Trophoblast cell (in vitro differentiated cells and primary cell): ENCODE measurements at places on chromosomes 11 and 22.

DNA sequence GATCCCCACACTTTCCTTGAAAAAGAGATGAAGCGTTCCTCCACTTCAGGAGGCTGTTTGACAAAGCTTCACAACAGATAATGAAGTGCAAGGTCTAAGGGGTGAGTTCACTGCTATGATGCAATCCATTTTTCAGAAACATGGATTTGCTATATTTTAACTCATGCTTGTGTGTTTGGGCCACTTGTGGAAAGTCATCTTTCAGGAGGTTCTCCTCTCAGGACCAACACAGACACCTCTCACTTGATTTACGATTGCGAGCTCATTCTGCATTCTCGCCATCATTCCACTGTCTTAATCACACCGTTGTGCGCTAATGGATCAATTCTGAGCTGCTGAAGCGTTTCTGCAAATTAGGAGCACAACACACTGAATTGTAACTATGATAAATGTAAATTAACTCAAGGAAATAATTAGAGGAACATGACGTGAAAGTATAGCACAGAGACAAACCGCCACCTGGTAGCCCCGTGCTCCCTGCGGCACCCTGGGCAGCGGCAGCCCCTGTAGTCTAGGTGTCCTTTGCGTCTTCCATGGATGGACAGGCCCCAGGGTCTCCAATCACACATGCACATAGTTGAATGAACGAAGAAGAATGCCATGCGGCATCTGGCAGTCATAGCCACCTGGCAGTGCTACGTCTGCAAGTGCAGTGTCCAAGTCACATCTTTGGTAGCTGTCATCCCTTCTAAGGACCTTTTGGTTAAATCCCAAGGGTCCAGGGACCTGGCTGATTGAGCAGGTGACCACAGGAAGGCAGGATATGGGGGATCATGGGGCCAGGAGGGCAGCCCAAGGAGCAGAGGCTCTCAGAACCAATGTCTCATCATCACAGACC lies 28.1 kb upstream of the RTL6 start:
- H3K4me3 ChIP-seq: no peak overlapping the region
- H3K4me1 ChIP-seq: no peaks in the 10 kb centered on the region
- no peak for DNase-seq
- H3K27ac ChIP-seq: no peak overlapping the region

GRCh38 chr22:29259253-29259899 lies 8.4 kb downstream of the RHBDD3 start:
- H3K4me3 ChIP-seq: no peak overlapping the region
- DNase-seq: no peak
- H3K36me3 ChIP-seq: peaks cover 28% of the 10 kb centered on the region

DNA sequence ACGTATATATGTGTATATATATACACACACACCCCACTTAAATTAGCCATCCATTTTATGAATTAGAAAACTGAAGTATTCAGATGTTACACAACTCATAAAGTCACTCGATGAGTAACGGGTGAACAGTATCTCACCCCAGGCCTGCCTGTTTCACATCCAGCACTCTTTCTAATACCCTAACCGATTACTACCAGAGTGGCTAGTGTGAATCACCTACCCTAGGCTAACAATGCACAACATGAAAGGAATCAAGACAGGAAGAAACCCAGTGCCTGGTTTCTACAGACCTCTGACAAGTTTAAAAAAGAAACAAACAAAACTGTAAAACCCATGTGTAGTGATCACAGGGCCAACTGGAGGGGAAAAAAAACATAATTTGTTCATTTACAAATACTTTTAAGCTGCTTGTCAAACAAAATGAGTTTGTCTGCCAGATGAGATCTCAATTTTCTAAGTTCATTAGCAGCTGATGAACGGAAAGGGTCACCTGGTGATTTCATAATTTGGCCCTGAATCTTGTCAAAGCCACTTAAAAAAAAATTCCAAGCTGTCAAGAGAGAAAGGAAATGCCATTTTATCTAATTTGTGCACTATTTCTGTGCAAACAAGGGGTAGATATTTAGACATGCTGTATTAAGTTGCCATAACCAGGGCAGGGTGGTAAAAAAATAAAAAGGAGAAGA lies 134.8 kb downstream of the LARGE1 start:
- no peak for DNase-seq
- H3K27ac ChIP-seq: peak overlapping the region; percentile 53
- H3K36me3 ChIP-seq: peaks cover 5% of the 10 kb centered on the region

DNA sequence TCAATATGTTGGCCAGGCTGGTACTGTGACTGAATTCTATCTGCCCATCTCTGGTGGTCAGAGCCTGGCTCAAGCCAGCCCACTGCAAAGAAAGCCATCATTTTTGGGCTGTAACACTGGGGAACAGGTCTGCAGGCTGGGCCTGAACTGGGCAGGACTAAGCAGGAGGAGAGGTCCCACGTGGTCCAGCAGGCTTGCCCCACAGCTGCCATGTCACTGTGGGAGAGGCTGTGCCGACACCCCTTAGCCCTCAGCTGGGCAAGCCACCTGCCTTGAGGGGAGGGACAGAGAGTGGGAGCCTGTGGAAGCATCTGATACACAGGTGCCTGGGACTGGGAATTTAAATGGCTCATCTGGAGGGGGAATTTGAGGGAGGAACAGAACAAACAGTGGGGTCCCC lies 66.7 kb upstream of the CLTCL1 start:
- no peak overlapping the region for H3K4me3 ChIP-seq
- peaks cover 71% of the 10 kb centered on the region for H3K36me3 ChIP-seq
- no peak for DNase-seq
- H3K4me1 ChIP-seq: peaks cover 15% of the 10 kb centered on the region

DNA sequence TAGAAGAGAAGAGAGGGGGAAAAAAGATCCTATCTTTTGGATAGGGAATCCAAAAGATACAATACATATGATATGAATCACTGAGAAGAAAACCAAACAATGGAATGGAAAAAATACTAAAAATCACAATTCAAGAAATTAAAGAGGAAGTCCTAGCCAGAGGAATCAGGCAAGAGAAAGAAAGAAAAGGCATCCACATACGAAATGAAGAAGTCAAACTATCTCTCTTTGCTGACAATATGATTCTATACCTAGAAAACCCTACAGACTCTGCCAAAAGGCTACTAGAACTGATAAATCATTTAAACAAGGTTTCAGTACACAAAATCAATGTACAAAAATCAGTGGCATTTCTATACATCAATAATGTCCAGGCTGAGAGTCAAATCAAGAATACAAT lies 91.4 kb downstream of the EFCAB6 start:
- H3K27ac ChIP-seq: no peak overlapping the region
- H3K4me1 ChIP-seq: no peaks in the 10 kb centered on the region
- H3K36me3 ChIP-seq: no peaks in the 10 kb centered on the region
- H3K27me3 ChIP-seq: no peaks in the 10 kb centered on the region
- no peak for DNase-seq

DNA sequence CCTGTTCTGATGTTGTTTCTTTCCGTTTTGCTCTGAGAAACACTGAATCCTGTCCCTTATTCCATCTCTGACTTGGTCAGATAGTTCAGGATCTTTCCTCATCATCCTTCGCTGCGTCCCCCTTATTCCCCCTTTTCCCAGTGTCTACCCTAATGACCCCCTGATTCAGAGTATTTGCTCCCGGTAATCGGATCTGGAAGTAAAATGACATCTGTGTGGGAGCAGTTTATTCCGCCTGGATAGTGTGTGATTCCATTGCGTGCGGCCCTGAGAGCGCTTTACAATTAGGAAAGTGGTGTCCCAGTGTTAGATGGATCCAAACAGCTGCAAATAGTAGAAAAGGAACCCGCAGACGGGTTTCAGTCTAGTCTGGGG lies 606 bp downstream of the DRG1 start:
- peaks cover 2% of the 10 kb centered on the region for H3K4me1 ChIP-seq
- DNase-seq: no peak
- H3K27ac ChIP-seq: no peak overlapping the region
- H3K27me3 ChIP-seq: no peaks in the 10 kb centered on the region

DNA sequence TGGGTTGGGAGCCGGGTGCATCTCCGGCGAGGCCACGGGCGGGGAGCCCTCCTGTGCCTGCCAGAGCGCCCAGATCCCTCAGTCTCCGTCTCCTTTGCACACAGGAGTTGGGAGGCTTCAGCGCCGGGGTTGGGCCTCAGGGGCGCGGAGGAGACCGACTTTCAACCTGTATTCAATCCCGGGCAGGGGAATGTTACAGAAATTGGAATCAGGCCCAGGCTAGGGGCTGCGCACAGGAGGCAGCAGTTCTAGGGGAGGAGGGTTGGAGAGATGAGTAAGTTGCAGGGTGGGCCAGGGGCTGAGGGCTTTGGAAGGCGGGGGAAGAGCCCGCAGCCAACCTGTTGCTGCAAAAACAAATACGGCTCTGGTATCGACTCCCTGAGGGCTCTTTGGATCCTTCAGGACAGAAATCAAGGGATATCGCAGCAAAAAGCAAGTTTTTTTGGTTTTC lies 640 bp upstream of the KCNA4 start:
- no peak for DNase-seq
- no peak overlapping the region for H3K27ac ChIP-seq
- no peaks in the 10 kb centered on the region for H3K36me3 ChIP-seq
- peaks cover 4% of the 10 kb centered on the region for H3K4me1 ChIP-seq

DNA sequence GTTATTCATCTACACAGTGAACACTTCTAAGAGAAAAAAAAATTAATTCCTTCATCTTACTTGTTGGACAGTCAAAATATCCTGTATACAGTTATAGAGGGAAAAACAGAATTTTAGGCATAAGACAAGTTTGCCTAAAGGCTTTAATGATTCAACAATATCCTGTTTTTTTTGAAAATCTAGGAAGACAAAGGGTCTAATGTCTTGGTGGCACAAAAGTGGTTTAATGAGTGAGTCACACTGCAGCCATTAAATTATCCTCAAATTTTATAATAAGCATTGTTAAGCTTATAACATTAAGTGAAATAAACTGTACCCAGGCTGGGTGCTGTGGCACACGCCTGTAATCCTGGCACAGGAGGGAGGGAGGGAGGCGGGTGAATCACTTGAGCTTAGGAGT lies 72.9 kb downstream of the GAB2 start:
- DNase-seq: no peak
- H3K4me3 ChIP-seq: no peak overlapping the region
- no peaks in the 10 kb centered on the region for H3K4me1 ChIP-seq
- no peaks in the 10 kb centered on the region for H3K27me3 ChIP-seq
- no peak overlapping the region for H3K27ac ChIP-seq
- no peaks in the 10 kb centered on the region for H3K36me3 ChIP-seq

GRCh38 chr11:70569996-70570692 lies 171.8 kb downstream of the CTTN start:
- no peaks in the 10 kb centered on the region for H3K36me3 ChIP-seq
- H3K27ac ChIP-seq: no peak overlapping the region
- H3K4me3 ChIP-seq: no peak overlapping the region

DNA sequence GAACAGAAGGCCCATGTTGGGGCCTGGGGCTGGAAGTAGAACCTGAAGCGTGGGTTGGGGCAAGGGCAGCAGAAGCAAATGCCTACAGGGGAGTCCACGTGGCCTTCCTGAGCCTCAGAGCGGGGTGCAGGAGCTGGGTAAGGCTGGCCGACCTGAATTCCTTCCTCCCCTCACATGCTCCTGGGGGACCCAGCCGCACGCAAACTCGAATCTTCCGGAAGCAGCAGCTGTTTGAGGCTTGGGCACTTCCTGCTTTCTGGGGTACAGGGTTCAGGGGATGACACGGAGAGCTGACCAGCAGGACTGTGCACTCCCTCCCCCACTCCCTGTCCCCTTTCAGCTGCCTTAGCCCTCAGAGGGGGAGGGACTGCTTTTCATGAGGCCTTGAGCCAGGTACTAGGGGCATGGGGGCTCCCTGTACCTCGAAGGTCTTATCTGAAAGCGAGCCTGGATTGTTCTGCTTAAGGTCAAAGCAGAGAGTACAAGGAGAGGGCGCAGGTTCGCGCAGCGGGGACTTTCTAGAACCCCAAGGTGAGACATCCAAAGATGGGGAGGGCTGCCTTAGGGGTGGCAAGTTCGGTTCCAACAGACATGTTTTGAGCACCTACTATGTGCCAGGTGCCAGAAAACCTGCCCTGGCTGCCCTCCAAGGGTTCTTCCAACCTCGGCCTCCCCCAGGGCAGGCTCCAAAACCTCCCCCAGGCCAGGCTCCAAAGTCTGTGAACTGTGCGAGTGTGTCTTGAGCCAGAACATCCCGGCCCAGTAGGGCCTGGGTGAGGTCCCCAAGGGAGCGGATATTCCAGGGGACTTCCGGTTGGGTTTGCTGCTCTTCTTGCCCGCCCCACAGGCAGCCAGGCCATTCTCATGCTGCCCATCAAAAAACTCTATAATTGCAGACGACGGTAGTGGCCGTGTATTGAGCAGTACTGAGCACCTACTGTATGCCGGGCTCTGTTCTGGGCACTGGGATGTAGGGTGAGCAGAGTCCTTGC lies 1.7 kb downstream of the NCF4 start:
- no peaks in the 10 kb centered on the region for H3K4me1 ChIP-seq
- DNase-seq: no peak
- no peaks in the 10 kb centered on the region for H3K36me3 ChIP-seq
- no peak overlapping the region for H3K27ac ChIP-seq
- H3K27me3 ChIP-seq: no peaks in the 10 kb centered on the region

DNA sequence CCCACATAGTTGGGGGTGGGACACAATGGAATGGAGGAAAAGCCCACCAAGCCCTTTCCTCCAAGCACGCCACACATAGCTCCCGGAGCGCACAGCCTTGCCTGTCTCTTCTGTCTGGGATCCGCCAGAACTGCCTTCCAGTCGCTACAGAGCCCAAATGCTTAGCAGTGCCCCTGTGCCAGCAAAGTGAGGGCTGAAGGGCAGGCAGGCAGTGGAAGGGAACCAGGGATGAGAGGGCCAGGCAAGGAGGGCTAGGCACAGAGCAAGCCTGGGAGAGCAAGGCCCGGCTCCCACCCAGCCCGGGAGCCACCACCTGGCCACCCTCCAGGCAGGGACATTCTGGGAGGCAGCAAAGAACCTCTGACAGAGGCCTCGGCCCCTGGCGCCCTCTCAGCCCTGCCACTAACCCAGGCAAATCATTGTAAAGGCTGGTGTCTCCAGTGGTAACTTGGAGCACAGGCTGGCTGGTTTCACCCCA lies 32.5 kb downstream of the PPP2R1B start:
- H3K27ac ChIP-seq: no peak overlapping the region
- no peaks in the 10 kb centered on the region for H3K27me3 ChIP-seq
- H3K36me3 ChIP-seq: no peaks in the 10 kb centered on the region
- H3K4me3 ChIP-seq: no peak overlapping the region
